ENCODE measurements at places on chromosomes 3 and 15. TPM values are rescaled to one million over a fixed set of nuclear protein-coding genes. Genes with fewer than 3 reads are reported as not detected.

DNA sequence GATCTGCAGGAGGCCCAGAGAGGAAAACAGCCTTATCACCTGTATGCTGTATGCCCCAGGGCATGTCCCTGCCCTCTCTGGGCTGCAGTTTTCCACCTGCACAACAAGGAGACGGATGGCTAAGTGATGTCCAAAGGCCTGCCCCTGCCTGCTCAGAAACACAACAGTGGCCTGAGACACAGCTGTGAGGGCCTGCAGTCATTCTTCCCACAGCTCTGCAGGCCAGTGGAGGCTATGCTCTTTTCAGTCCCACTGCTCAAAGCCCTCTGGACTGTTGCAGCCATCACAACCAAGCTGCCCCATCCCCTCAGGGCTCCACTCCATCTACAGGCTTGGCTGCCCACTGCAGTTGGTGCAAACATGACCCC lies 5.2 kb upstream of the TBC1D2B start:
- no peaks in the 10 kb centered on the region for H3K36me3 ChIP-seq
- no peak overlapping the region for H3K4me3 ChIP-seq
- no peaks in the 10 kb centered on the region for H3K4me1 ChIP-seq
- DNase-seq = no peak
- H3K27me3 ChIP-seq = no peaks in the 10 kb centered on the region

DNA sequence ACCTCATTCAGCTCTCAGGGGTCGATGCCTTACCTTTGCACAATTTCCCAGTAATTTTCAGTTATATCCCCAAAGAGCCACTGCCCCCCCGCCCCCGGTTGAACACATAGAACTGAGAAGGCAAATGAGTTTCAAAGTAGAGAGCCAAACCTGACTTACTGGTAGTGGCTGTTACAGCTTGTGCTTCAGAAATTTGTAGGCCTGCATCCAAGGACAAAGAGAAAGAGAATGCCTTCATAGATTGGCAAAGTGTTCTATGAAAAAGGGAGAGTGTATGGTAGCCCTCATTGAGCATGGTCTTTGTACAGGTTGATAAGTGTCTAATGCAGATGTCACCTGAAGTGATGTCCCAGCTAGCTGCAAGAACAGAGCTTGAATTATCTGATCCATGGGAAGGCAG lies 13.9 kb downstream of the SEMA6D start:
- H3K4me3 ChIP-seq = no peak overlapping the region
- H3K27ac ChIP-seq = no peak overlapping the region

DNA sequence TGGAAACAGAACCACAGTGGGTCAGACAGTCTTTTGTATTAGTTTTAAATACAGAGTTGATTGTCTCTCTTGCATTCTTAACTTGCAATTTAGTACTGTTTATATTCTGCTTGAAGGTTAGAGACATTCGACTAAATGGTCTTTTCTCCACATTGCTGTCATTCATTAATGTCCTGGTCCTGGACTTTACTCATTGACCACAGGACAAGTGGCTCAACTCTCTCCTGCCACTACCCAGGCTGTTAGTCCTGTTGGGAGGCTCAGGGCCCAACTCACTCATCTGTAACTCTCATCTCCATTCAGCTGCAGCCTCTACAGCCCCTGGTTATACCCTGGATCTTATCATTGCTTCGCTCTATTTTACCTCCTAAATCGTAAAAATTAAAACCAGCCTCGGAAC lies 427.4 kb downstream of the LPP start:
- no peak overlapping the region for H3K4me3 ChIP-seq
- H3K4me1 ChIP-seq = no peaks in the 10 kb centered on the region
- H3K36me3 ChIP-seq = no peaks in the 10 kb centered on the region
- no peaks in the 10 kb centered on the region for H3K27me3 ChIP-seq

GRCh38 chr3:194139071-194139813 lies 3.3 kb downstream of the HES1 start:
- H3K27me3 ChIP-seq = no peaks in the 10 kb centered on the region
- H3K27ac ChIP-seq = peak overlapping the region; percentile 91
- H3K4me1 ChIP-seq = peaks cover 88% of the 10 kb centered on the region
- no peaks in the 10 kb centered on the region for H3K36me3 ChIP-seq
- H3K4me3 ChIP-seq = no peak overlapping the region

- no peak overlapping the region for H3K27ac ChIP-seq
- H3K27me3 ChIP-seq = peaks cover 17% of the 10 kb centered on the region
- no peaks in the 10 kb centered on the region for H3K36me3 ChIP-seq
- no peak for DNase-seq
- H3K4me3 ChIP-seq = no peak overlapping the region
- H3K4me1 ChIP-seq = no peaks in the 10 kb centered on the region
Observed at GRCh38 chr3:192778508-192778907, 51.2 kb upstream of the FGF12 start.

- DNase-seq = no peak
- no peaks in the 10 kb centered on the region for H3K4me1 ChIP-seq
- H3K4me3 ChIP-seq = no peak overlapping the region
Observed at GRCh38 chr15:33720952-33721351, 247.3 kb upstream of the CHRM5 start.

Gene MUC13
- total RNA-seq = 0.44 TPM
